ENCODE measurements at places on chromosomes 6 and 20.
A peak's percentile ranks its signal among the peaks of the same experiment; 100 is the strongest.

- DNase-seq = no peak
Observed at GRCh38 chr20:17933711-17934110, 34.9 kb downstream of the SNX5 start.

- DNase-seq = no peak
Observed at GRCh38 chr20:56943946-56944945, 315.1 kb downstream of the TFAP2C start.

GRCh38 chr6:170298688-170299087 lies 7.8 kb upstream of the DLL1 start:
- DNase-seq = no peak

GRCh38 chr6:53301801-53302537 lies 46.8 kb downstream of the ELOVL5 start:
- DNase-seq = no peak

DNA sequence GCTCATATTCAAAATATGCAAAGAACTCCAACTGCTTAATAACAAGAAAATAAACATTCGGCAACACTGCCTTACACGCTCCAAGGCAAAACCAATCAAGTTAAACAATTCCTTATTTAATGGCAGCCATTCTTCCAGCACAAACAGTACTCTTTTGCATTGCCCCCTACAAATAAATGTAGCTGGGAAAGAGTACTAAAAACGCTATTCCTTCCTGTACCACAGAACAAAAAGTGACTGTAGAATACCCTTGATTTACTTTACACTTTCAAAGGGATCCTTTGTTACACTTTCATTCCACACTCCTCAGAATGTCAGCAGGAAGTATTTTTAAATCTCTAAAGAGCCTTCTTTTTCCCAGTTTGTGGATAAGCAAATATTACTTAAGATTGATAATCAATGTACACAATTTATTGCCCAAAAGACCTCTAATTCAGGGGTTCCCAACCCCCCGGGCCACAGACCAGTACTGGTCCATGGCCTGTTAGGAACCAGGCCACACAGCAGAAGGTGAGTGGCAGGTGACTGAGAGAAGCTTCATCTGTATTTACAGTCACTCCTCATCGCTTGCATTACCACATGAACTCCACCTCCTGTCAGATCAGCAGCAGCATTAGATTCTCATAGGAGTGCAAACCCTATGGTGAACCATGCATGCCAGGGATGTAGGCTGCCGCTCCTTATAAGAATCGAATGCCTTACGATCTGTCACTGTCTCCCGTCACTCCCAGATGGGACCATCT lies 51.6 kb downstream of the MBOAT1 start:
- no peak for DNase-seq

GRCh38 chr6:143544011-143544696 lies 32.6 kb upstream of the FUCA2 start:
- no peak for DNase-seq

DNA sequence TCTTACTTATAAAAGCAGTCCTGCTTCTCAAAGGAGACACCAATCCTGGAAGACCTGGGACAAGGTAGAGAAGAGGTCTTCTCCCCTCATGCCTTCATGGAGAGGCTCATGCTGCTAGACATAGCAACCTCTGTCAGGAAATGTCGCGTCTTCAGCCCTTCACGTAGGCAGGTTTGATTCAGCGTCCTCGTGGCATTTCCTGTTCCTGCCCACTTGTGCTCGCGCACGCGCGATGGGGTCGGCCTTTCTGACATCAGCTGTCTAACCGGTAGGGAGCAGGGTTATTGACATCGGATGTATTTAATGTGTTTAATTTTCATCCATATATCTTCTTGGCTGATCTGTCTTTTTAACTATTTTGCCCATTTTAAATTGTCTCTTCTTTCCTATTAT lies 292.4 kb downstream of the THBS2 start:
- no peak for DNase-seq

DNA sequence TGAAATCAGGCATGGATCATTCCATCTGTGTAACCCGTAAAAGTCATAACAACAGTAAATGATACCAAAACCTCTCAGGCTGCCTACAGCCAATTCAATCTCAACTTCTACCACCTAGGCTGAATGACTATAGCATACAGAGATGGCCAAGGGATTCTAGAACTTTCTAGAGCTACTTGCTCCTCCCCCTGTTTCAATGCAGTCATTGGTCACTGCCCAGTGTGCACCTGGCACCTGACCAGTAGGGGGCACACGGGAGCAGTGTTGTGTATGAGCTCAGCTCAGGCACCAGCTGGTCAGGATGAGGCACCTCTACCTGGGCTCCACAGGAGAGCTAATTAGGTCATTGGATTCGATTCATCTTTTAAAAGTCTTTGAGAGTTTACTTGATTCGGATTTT lies 86.2 kb downstream of the PLEKHG1 start:
- DNase-seq = peak; percentile 73

GRCh38 chr6:145648149-145648548 lies 87.2 kb downstream of the EPM2A start:
- no peak for DNase-seq

DNA sequence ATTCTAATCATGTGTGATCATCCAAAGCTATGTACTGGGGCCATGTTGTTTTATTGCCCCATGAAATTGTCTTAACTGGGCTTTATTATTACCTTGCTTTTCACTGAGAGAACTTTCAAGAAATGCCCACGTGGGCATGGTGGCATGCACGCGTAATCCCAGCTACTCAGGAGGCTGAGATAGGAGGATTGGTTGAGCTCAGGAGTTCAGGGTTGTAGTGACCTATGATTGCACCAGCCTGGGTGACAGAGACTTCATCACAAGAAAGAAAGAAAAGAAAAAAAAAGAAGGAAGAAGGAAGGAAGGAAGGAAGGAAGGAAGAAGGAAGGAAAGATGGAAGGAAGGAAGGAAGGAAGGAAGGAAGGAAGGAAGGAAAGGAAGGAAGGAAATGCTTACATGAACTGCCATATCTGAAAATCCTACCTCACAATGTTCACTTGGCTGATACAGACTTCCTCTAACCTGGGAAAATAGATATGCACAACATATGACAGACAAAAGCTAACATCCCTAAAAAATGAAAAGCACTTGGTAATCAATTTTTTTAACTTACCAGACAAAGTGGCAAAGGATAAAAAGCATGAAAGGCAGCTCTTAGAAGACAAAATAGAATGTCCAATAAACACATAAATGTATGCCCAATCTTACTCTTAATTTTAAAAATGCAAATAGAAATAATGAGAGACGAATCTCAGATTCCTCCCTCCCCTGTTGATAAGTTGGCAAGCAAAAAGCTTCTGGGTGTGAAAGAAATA lies 25.5 kb upstream of the TMEM244 start:
- no peak for DNase-seq

GRCh38 chr6:152775428-152775827 lies 24.8 kb downstream of the VIP start:
- DNase-seq = no peak

- DNase-seq = no peak
Observed at GRCh38 chr6:115602466-115602865, 458.2 kb downstream of the FRK start.

GRCh38 chr6:146420255-146420654 lies 123.4 kb upstream of the RAB32 start:
- no peak for DNase-seq

GRCh38 chr20:24316731-24317130 lies 152.7 kb upstream of the SYNDIG1 start:
- no peak for DNase-seq

GRCh38 chr20:35627121-35627520 lies 11.5 kb downstream of the SPAG4 start:
- DNase-seq = no peak

DNA sequence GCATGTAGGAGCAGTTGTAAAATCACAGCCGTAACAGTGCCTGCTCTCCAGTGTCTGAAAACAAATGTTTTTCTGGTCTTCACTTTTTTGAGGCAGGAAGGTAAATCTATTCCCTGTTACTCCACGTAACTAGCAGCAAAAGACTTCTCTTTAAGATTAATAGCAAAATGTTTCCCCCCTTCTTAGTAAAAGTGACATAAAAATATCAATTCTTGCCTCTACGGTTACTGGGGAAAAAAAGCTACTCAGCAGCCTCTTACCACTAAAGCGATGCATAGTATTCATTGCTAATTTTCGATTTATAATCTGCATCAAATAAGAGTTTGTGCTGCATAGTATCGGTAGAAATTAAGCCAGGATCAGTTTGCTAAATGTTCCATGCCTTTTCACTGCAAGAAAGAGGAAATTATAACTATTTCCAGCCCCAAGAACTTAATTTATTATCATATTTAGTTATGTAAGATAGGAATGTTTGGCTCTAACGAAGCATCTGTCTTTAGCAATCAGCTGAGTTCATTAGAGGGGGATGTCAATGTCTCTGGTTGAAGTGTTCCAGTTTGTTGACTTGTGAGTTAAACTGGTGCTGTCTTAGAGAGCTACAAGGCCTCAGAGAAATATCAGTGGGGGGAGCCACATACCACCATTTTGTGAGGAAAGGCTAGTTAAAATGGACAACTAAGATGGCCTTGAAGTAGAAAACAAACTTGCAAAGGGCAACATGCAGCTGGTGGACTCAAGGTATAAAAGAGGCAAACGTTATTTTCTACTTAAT lies 617 bp upstream of the TSPYL1 start:
- no peak for DNase-seq

DNA sequence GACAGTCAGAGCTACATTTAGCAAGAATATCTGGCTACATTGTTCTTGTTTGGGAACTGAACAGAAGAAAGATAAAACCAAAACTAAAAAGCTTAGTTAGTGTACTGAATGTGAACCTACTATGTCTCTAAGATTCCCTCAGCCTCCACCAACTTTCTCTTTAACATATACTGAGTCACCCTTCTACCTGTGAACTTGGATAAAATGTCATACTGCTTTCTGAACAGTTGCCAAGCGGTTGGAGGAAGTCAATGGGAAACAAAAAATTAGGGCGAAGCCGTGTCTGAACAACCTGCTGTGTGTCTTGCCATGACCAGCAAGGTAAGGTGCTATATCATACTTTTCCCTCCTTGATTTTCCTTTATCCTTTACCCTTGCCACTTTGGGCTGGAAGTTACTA lies 243.5 kb downstream of the BTBD9 start:
- DNase-seq = no peak

- DNase-seq = no peak
Observed at GRCh38 chr6:69895396-69895795, 29.0 kb downstream of the COL19A1 start.

GRCh38 chr20:4325548-4326187 lies 310.3 kb upstream of the RNF24 start:
- DNase-seq = no peak

DNA sequence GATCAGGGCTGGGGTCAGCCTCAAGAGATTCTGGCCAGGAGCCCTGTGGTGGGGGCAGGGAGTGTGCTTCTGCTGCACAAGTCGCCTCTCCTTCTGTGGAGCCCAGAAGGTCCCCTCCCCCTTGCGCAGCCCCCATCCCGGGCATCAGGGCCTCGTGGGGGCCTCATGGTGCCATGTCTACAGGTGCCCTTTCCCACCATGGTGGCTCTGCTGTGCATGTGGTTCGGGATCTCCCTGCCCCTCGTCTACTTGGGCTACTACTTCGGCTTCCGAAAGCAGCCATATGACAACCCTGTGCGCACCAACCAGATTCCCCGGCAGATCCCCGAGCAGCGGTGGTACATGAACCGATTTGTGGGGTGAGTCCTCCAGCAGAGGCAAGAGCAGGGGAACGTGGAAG lies 48.1 kb downstream of the TM9SF4 start:
- DNase-seq = no peak

DNA sequence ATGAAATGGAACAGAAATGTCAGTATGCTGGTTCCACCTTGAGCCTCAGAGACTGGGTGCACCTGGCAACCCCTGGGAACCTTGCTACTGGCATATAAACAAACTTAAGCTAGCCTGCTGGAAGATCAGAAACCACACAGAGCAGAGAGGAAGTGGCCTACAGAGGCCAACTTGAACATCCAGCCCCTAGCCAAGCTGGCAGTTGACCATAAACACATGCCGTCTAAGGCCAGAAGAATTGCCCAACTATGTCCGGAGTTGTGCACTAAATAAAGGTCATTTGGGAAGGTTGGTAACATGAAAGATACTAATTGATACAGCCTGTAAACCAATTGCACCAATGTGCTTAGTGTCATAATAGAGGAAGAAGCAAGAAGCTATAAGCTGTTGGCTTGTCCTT lies 266.6 kb upstream of the BTBD3 start:
- no peak for DNase-seq

DNA sequence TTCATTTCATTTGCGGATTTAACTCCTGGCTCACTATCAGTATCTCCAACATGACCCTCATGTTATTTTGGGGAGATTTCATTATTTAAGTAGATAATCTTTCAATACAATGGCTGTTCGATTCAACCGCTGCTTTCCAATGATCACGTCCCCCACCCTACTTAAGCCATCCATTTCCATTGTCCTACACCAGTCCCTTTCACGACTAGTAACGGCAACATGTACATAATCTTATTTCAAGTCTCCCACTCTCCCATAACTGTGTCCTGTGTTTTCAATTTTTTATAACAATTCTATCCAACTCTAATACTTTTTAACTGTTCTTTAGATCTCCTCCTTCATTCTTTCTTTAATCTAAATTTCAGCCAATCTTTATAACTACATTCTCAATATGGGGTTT lies 890.8 kb upstream of the MAP3K7 start:
- DNase-seq = no peak

- no peak for DNase-seq
Observed at GRCh38 chr20:13173201-13173600, 47.9 kb upstream of the ISM1 start.

- no peak for DNase-seq
Observed at GRCh38 chr6:90121982-90122381, 174.7 kb downstream of the BACH2 start.

DNA sequence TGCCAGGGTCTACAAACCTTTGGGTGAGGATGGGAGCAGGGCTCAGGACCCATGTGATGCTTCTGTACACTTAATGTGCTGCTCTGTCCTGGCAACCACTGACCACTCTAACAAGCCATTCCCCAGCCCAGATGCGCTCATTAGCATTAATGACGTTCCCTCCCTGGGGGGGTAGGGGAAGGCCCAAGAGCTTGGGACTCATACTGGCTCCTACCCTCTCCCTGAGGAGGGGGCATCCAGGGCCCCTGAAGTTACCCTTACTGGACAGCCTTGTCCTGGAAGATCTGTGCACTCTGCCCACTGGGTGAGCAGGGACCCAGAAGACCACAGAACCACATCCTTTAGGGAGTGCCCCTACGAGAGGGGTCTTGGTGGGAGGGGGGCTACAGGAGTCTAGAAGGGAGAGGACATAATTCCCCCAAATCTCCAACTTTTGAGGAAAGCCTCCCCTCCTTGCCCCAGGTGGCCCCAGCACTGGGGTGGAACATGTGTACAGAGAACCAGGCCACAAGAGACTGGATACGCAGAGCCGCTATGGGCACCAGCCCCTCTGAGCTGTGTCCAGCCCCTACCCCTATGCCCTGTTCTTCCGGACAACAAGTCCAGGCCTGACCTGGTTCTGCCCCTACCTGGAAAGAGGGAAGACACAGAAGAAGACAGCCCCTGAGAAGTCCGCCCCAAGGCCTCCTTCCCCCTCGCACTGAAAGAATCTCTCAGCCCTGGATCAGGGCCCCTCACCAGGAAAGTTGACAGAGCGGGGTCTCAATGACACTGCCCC lies 1.4 kb downstream of the TEAD3 start:
- peak; percentile 78 for DNase-seq

- no peak for DNase-seq
Observed at GRCh38 chr6:36967301-36967700, 12.8 kb downstream of the PI16 start.

All from ELF-1 (cell line).